ENCODE measurements at places on chromosomes 6 and 20. TPM values are rescaled to one million over a fixed set of nuclear protein-coding genes. Genes with fewer than 3 reads are reported as not detected.

Gene ZBTB46
- 15.9 TPM for total RNA-seq

DNA sequence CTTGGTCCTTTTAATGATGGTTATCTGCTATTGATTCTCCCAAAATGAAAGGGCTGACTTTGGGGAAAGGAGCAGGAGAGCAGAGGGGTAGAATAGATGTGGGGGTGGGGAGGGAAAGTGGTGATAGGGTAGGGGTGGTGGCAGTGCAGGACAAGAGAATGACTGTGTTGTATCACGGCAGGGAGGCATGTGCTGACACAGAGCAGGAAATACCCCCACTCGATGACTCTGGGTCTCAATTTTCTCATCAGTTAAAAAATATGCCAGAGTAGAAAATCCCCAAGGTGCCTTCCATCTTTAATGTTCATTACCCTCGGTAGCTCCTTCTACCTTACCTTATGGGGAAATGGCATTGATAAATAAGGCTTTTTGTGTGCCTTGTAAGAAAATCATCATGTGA, 79.0 kb upstream of the ATXN1 start:
- DNase-seq: no peak

Gene ESF1
- 5.9 TPM for total RNA-seq

GRCh38 chr20:10992731-10993130, 318.9 kb upstream of the JAG1 start:
- no peak for DNase-seq

GRCh38 chr20:1291191-1291741, 25.2 kb downstream of the SNPH start:
- DNase-seq: no peak

Gene KCNK16
- not detected for total RNA-seq

- DNase-seq: peak; percentile 80
Measured at GRCh38 chr20:58555078-58555765, 40.0 kb upstream of the APCDD1L start.

DNA sequence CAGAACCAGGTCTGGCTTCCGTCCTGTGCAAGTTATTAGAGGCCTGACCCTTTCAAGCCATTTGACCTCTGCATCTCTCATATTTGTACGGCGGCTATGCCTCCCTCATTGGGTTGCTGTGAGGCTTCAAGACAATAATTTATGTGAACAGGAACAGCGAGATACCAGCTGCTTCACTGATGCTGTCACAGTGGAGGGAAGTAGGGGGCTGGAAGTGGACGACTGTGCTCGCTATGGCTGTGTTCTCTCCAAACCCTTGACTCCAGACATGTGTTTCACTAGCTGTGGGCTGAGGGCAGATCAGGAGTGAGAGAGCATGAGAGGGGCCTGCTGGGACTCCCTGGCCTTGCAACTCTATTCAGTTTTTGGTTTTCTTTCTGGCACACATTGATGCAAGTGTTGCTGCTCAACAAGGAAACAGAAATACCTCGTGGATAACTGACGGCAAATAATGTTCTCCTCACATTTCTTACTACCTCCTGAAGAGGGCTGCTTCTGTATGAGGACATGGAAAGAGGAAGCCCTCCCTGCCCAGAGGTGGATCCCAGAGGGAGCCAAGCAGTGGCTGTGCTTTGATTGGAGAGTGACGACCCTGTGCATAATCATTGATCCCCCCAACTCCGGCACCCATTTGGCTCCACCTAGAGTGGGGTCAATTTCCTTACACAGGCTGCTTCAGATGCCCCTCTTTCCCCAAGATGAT, 34.7 kb upstream of the SCP2D1 start:
- DNase-seq: no peak

DNA sequence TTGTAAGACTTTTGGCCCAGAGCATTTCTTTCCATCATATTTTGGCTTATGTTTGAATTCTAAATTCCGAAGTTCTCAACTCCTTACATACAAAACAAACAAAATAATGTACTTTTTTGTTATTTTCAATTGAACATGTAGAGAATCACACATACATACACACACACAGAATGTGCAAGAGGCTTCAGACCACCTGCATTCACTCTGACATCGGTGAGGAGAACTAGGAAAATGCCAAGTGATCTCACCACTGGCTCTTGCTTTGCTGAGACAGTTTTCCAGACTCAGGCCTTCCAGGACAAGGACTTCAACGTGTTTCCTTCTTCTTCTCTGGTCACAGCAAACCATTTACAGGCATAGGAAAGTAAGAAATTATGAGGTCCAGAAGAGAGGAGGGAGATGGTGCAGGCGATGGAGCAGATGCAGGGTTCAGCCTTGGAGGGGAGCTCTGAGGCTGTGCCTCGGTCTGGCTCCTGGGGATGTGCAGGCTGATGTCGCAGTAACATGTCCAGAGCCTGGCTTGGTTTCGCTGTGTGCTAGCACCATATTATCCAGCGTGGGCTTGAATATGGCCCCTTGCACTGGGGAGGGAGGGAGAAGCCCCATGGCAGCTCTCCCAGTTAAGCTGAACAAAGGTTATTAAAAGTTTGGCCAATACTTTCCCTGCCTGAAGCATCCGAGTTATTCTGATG, 93.4 kb downstream of the DACT2 start:
- no peak for DNase-seq

- no peak for DNase-seq
Measured at GRCh38 chr6:112214739-112215269, 39.6 kb downstream of the LAMA4 start.

DNA sequence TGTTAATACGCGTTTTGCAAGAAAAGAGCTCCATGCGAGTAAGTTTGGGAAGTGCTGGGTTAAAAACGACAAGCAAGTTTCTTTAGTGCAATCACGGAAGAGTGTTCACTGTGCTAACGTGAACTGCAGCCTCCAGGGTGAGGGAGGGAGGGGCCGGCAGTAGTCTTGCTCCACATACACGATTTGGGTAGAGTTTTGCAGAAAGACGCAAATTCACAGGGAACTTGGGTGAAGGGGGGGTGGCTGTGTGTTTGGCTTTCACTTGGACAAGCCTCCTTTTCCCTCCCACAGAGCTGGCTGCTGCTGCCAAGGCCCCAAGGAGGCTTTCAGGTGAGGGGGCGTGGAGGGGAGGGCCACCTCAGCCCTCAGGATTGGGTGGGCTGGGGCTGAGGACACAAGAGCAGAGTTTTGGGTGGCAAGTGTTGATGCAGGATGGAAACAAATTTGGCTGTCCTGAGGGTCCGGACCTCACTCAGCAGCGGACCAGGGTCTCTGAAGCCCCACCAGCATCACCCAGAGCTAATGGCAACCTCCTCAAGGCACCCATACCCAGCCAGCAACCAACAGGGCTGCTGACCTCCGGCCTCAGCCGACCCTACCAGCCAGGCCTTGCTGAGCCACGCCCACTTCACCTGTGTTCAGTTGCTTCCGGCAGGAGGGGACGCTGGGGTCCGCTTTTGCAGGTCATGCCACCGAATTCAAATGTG, 204.5 kb downstream of the ERMARD start:
- no peak for DNase-seq

Gene YWHAB
- total RNA-seq: 125 TPM

Gene ZKSCAN8
- 6.0 TPM for total RNA-seq

Gene APOM
- not detected for total RNA-seq

GRCh38 chr20:8291873-8292272, 159.8 kb downstream of the PLCB1 start:
- DNase-seq: no peak

GRCh38 chr6:164337925-164338397, 923.4 kb downstream of the QKI start:
- no peak for DNase-seq

Measured in MG63 (cell line).